ENCODE measurements at places on chromosomes 16 and 17. TPM values are rescaled to one million over a fixed set of nuclear protein-coding genes. Genes with fewer than 3 reads are reported as not detected.

DNA sequence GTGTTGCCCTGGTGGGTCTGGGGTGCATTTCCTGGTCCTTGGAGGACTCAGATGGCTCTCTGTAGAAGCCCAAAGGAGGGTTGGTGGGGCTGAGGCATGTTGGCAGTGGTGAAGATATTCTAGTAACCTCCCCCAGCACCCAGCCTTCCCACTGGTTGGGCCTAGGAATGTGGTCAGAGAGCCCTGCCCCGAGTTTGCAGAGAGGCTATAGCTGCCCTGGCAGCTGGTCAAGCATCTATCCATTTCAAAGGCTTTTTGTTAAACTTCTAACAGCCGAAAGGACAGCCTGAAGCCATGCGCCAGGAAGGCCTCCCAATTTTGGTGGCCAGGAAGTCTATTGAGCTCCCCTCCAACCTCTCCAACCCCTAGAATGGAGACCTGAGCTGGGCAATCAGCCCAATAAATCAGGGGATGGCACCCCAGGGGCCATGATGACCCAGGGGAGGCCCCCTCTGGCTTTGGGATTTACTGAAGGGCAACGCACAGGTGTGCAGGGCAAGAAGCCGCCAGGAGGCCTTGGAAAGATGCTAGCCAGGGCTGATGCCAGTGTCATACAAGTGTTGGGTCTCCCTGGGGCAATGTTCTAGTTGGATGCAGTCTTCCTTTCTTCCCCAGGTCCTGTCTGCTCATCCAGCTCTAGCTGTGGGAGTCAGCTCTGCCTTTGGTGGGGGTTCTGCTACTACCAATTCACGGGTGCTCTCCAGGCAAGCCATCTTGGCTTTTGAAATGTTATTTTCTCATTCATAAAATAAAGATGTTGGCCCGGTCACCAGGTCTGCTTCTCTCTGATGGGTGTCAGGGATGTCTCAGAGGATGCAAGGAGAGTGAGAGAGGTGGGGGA, 30.9 kb upstream of the AXIN2 start:
- DNase-seq: no peak
- H3K4me1 ChIP-seq: peaks cover 5% of the 10 kb centered on the region
- no peaks in the 10 kb centered on the region for H3K36me3 ChIP-seq
- no peak overlapping the region for H3K27ac ChIP-seq

DNA sequence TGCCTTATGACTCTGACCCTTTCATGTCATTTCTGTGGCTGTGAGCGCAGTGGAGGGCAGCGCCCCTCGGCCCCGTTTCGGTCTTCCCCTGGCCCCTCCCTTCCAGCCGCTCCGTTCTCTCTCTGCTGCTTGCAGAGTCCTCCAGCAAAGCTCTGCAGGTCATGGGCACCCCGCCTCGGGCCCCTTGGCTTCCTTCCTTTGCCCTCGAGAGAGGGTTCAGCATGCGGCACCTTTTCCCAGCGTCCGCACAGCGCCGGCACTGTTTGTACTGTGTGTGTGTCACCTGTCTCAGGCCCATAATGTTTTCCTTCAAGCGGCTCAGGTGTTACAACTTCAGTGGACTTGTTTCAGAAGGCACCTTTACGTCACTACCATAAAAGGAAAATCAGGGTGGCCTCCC, 98.5 kb downstream of the RAP1GAP2 start:
- peak; percentile 83 for DNase-seq
- no peaks in the 10 kb centered on the region for H3K4me1 ChIP-seq
- H3K27me3 ChIP-seq: no peaks in the 10 kb centered on the region
- no peak overlapping the region for H3K4me3 ChIP-seq

- peaks cover 20% of the 10 kb centered on the region for H3K36me3 ChIP-seq
- H3K4me1 ChIP-seq: no peaks in the 10 kb centered on the region
- no peak overlapping the region for H3K27ac ChIP-seq
- no peak for DNase-seq
- no peaks in the 10 kb centered on the region for H3K27me3 ChIP-seq
These were observed 4.5 kb downstream of the VPS4A start for GRCh38 chr16:69315486-69316311.

- H3K4me1 ChIP-seq: no peaks in the 10 kb centered on the region
- H3K27ac ChIP-seq: no peak overlapping the region
- no peaks in the 10 kb centered on the region for H3K36me3 ChIP-seq
- no peak overlapping the region for H3K4me3 ChIP-seq
- peak; percentile 76 for DNase-seq
These were observed 12.8 kb downstream of the EVPL start for GRCh38 chr17:76014100-76014924.

GRCh38 chr17:32323811-32324491, 18.0 kb downstream of the C17orf75 start:
- H3K36me3 ChIP-seq: no peaks in the 10 kb centered on the region
- H3K27ac ChIP-seq: no peak overlapping the region
- no peak overlapping the region for H3K4me3 ChIP-seq
- peak; percentile 47 for DNase-seq

DNA sequence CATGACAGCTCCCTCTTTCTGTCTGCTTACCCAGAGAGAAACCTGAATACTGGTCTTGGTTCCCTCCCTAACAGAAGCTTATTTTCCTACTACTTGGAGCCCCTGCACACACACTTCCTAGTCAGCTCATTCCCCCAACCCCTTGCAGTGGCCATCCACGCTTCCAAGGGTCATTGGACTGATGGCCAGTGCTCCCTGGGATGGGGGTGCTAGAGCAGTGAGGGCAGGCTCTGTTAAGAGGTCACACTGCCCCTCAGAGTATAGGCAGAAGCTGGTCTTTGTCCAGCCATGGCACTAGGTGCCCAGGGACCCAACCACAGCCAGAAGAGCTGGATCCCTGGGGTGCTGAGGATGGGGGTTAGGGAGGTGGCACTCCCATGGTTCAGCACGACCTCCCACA, 12.5 kb downstream of the DRC3 start:
- no peaks in the 10 kb centered on the region for H3K36me3 ChIP-seq
- H3K4me1 ChIP-seq: no peaks in the 10 kb centered on the region
- DNase-seq: no peak
- no peak overlapping the region for H3K27ac ChIP-seq
- H3K27me3 ChIP-seq: no peaks in the 10 kb centered on the region

GRCh38 chr17:41264599-41264998, 579 bp upstream of the KRTAP9-6 start:
- H3K4me1 ChIP-seq: no peaks in the 10 kb centered on the region
- no peaks in the 10 kb centered on the region for H3K27me3 ChIP-seq
- no peak overlapping the region for H3K27ac ChIP-seq

DNA sequence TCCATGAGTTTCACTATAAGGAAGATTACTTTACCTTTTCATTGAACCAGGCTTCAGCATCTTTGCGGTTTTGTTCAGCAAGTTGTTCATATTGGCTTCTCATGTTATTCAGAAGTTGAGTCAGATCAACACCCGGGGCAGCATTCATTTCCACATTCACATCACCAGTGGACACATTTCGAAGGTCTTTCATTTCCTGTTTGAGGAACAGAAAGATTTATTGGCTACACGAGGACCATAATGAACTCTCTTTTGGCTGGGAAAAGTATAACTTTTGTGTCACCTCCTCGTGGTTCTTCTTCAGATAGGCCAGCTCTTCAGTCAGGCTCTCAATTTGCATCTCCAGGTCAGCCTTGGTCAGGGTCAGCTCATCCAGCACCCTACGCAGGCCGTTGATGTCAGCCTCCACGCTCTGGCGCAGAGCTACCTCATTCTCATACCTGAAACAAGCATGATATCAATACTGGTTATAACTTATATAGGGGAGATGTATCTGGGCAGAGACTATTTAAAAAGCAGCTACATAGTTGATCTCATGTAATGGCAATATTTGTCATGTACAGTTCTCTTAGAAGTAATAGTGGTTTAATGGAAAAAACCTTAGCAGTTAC, 2.1 kb downstream of the KRT10 start:
- peaks cover 7% of the 10 kb centered on the region for H3K4me1 ChIP-seq
- H3K27me3 ChIP-seq: no peaks in the 10 kb centered on the region
- no peak overlapping the region for H3K27ac ChIP-seq
- H3K36me3 ChIP-seq: peaks cover 7% of the 10 kb centered on the region
- H3K4me3 ChIP-seq: no peak overlapping the region

DNA sequence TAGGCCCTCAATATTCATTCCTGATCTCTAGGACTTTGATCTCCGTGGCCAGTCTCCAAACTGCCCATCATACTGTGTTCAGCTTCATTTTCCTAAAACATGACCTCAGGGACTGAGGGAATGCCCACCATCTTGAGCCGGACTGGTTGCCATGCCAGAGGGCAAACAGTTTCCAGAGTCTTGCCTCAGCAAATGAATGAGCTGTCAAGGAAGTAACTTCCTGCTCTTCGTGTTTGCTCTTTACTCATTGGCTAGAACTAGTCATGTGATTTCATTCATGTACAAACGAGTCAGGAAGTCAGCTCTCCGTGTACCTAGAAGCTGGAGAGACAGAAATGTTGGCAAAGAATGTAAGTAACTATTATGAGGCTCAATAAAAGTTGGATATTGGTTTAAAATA, 50.2 kb downstream of the ANKFN1 start:
- DNase-seq: no peak
- no peak overlapping the region for H3K4me3 ChIP-seq
- no peak overlapping the region for H3K27ac ChIP-seq
- no peaks in the 10 kb centered on the region for H3K4me1 ChIP-seq
- no peaks in the 10 kb centered on the region for H3K27me3 ChIP-seq
- H3K36me3 ChIP-seq: no peaks in the 10 kb centered on the region

Gene KRT24
- polyA plus RNA-seq: not detected

Gene FSCN2
- polyA plus RNA-seq: not detected

Gene CSNK1D
- polyA plus RNA-seq: 111 TPM

Gene AIPL1
- polyA plus RNA-seq: not detected

Gene C16orf54
- 0.22 TPM for polyA plus RNA-seq
